Uterus (tissue), 4 donors: ENCODE measurements at places on chromosomes 5 and 9. TPM values are rescaled to one million over a fixed set of nuclear protein-coding genes. Genes with fewer than 3 reads are reported as not detected.

The IFNB1 gene
- not detected for total RNA-seq

The AGXT2 gene
- not detected for total RNA-seq

The ATOSB gene
- 0.51 TPM for total RNA-seq

DNA sequence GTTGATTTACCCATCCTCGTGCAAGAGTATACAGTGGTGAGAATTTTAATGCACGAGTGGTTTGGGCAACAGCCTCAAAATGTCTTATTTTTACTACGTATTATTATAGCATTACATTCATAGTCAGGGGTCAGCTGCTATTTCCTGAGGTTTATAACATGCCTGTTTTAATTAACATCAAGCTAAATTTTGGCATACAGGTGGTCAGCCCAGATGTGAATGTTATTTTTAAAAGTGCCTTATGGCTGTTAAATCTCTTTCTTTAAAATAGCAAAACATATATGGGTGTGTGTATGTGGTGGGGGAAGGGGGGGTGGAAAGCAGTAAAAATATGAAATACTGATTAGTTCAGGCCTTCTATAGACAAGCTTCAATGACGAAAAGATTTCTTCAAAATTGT, 424.5 kb upstream of the CLINT1 start:
- DNase-seq: no peak
- H3K27me3 ChIP-seq: no peaks in the 10 kb centered on the region
- H3K36me3 ChIP-seq: no peaks in the 10 kb centered on the region
- H3K4me1 ChIP-seq: no peaks in the 10 kb centered on the region
- H3K4me3 ChIP-seq: no peak overlapping the region

DNA sequence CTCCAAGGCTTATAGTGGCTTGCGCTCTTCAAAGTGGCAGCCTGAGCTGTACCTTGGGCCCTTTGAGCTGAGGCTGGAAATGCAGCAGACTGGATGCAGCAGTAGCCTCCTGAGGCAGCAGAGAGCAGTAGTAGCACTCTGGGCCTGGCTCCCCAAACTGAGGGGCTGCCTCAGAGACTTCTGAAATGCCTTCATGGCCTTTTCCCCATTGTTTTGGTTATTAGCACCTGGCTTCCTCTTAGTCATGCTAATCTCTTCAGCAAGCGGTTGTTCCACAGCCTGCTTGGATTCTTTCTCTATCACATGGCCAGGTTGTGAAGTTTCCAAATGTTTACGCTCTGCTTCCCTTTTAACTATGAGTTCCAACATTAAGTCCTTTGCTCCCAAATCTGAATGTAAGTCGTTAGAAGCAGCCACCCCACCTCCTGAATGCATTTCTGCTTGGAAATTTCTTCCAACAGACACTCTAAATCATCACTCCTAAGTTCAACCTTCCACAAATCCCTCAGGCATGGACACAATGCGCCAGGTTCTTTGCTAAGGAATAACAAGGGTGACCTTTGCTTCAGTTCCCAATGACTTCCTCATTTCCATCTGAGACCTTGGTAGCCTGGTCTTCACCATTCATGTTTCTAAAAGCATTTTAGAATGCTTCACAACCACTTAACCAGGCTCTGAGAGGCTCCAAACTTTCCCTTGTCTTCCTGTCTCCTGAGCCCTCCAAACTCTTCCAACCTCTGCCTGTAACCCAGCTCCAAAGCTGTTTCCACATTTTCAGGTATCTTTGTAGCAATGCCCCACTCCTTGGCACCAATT, 145.8 kb downstream of the ZDHHC21 start:
- DNase-seq: no peak
- H3K4me1 ChIP-seq: no peaks in the 10 kb centered on the region
- no peak overlapping the region for H3K4me3 ChIP-seq
- no peak overlapping the region for H3K27ac ChIP-seq
- no peaks in the 10 kb centered on the region for H3K36me3 ChIP-seq

- DNase-seq: no peak
- H3K27ac ChIP-seq: no peak overlapping the region
- H3K36me3 ChIP-seq: no peaks in the 10 kb centered on the region
- H3K4me3 ChIP-seq: no peak overlapping the region
- H3K27me3 ChIP-seq: no peaks in the 10 kb centered on the region
These were observed 461.4 kb upstream of the TYRP1 start for GRCh38 chr9:12231832-12232231.

- H3K27me3 ChIP-seq: no peaks in the 10 kb centered on the region
- no peak overlapping the region for H3K4me3 ChIP-seq
These were observed 39.2 kb downstream of the PRUNE2 start for GRCh38 chr9:76866689-76867088.

- H3K27me3 ChIP-seq: no peaks in the 10 kb centered on the region
- H3K4me3 ChIP-seq: no peak overlapping the region
- no peak overlapping the region for H3K27ac ChIP-seq
- no peaks in the 10 kb centered on the region for H3K4me1 ChIP-seq
These were observed 48.1 kb upstream of the PCSK1 start for GRCh38 chr5:96481009-96481786.

- no peak for DNase-seq
- no peak overlapping the region for H3K4me3 ChIP-seq
- no peak overlapping the region for H3K27ac ChIP-seq
- no peaks in the 10 kb centered on the region for H3K27me3 ChIP-seq
- H3K36me3 ChIP-seq: no peaks in the 10 kb centered on the region
These were observed 95.2 kb downstream of the CNTLN start for GRCh38 chr9:17229945-17230560.

DNA sequence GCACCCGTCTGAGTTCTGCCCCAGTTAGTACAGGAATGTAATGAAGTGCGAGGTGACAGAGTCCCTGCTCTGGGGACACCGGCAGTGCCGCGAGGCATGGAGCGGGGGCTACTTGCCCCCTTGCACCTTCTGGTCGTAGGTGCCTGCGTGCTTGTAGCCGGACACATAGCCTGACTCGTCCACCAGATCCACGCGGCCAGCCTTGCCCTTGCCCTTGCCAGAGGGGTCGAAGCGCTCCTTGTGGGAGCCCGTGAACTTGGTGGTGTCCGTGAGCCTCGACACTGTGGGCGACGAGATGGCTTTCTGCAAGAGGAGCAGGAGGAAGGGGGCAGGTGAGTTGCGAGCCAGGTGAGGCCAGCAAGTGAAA, 28.2 kb downstream of the TPPP start:
- H3K4me1 ChIP-seq: no peaks in the 10 kb centered on the region
- no peak overlapping the region for H3K27ac ChIP-seq
- no peak overlapping the region for H3K4me3 ChIP-seq
- no peaks in the 10 kb centered on the region for H3K27me3 ChIP-seq

- H3K4me3 ChIP-seq: no peak overlapping the region
- DNase-seq: no peak
- no peaks in the 10 kb centered on the region for H3K4me1 ChIP-seq
- no peaks in the 10 kb centered on the region for H3K36me3 ChIP-seq
These were observed 97.8 kb downstream of the MRPL36 start for GRCh38 chr5:1701884-1702283.

GRCh38 chr9:81683238-81683637, 6.1 kb downstream of the TLE1 start:
- peak overlapping the region; percentile 2 for H3K4me3 ChIP-seq
- peaks cover 7% of the 10 kb centered on the region for H3K4me1 ChIP-seq
- H3K27ac ChIP-seq: peak overlapping the region; percentile 33
- H3K27me3 ChIP-seq: no peaks in the 10 kb centered on the region
- DNase-seq: no peak
